ENCODE measurements at places on chromosomes 12 and 14.
A peak's percentile ranks its signal among the peaks of the same experiment; 100 is the strongest.

DNA sequence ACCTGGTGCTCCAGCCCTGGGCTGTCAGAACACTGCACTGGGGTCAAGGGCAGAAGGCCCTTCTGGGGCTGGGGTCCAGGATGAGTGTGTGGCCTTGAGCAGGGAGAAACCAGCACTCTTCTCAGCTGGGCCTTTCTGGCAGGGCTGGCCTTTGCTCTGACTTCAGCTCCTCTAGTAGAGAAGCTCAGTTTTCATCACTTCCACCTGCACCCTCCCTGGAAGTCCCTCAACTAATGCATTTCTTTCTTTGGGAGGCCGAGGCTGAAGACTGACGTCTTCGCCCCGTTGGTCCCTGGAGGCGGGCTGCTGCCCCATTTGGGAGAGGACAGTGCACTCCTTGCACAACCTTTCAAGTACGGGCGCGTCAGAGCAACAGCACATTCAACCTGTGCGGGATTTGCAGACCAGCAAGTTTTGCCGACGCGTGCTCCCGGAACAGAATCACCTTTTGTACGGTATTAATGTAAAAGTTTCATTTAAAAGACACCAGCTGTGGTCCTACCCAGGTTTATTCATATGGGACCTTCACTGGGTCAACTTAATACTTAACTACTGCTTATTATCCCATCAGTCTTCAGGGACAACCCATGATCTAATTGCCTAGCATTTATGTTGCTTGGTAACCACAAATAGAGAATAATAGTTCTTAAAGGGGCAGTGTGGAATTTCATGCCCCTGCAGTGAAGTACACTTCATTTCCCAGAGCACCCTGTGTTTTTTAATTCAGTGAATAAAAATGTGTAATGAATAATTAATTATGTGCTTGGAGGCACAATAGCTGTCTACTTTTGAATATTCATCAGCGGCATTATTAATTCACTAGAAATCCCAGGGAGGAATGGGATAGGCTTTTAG, 134.8 kb upstream of the VRK1 start:
- DNase-seq: no peak

DNA sequence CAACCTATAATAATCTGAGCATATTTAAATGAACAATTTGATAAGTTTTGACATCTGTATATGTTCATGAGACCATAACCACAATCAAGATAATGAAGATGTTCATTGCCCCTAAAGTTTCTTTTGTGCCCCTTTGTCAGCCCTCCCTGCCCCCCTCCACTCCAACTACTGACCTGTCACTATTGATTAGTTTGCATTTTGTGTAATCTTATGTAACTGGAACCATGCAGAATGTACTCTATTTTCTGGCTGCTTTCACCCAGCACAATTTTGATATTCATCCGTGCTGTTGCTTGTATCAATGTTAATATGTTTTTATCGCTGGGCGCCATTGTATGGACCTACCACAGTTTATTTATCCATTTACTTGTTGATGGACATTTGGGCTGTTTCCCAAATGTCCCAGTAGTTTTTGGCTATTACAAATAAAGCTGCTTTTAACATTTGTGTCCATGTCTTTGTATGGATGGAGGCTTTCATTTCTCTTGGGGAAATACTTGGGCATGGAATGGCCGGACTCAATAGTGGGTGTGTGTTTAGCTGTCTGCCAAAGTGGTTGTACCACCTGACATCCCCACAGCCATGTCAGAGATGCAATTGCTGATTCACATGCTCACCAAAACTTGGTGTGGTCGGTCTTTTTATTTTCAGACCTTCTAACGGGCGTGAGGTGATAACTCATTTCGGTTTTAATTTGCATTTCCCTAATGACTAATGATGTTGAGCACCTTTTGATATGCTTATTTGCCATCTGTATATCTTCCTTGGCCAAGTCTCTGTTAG, 38.9 kb downstream of the EML1 start:
- no peak for DNase-seq

DNA sequence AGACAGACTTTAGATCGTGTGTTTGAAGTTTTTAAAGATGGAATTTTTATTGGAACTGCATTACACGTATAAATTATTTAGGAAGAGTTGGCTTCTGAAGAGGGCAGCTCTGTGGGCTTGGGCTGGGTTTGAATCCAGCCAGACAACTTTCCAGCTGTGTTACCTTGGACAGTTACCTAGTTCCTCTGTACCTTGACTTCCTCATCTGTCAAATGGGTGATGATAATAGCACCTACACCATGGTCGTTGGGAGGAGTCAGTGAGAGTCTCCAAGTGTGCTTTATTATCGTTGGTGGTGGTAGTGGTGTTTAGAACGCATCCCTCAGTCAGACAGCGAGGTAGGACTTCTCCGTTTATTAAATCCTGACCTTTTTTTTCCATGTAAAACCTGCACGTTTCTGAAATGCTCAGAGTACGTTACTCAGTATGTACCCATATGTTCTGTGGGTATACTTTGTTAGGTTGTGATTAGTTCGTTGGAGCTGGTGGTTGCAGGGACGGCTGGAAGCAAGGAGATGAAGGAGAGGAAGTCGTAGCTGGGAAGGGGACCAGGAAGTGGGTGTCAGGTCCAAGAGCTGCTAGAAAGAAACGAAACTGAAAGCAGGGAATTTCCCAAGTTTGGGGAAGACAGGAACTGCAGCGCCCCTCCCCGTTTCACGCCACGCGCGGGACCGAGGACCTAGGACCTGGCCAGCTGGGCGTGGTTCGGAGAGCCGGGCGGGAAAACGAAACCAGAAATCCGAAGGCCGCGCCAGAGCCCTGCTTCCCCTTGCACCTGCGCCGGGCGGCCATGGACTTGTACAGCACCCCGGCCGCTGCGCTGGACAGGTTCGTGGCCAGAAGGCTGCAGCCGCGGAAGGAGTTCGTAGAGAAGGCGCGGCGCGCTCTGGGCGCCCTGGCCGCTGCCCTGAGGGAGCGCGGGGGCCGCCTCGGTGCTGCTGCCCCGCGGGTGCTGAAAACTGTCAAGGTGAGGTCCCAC, at the start of gene OAS3:
Gene OAS3 (plus strand): TSS at position 734 of the 979 bp plus-strand sequence. CDS start 57 bp downstream, at position 791.
- DNase-seq: peak; percentile 90

GRCh38 chr14:71071042-71071441, 163.8 kb downstream of the PCNX1 start:
- no peak for DNase-seq

GRCh38 chr14:61934385-61934784, 172.2 kb downstream of the SNAPC1 start:
- DNase-seq: no peak

DNA sequence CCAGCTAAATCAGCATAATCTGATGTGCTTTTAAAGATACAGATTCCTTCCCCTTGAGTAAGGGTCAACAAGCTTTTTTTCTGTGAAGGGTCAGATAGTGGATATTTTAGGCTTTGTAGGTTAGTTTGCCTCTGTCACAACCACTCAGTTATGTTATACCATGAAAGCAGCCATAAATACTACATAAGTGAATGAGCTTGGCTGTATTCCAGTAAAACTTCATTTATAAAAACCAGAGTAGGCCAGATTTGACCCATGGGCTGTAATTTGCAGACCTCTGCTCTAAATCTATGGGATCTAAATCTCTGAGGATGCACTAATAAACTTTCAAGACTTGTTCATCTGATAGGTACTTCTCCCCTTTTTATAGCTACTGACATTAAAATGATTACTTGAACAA, 47.7 kb downstream of the LEMD3 start:
- DNase-seq: no peak

DNA sequence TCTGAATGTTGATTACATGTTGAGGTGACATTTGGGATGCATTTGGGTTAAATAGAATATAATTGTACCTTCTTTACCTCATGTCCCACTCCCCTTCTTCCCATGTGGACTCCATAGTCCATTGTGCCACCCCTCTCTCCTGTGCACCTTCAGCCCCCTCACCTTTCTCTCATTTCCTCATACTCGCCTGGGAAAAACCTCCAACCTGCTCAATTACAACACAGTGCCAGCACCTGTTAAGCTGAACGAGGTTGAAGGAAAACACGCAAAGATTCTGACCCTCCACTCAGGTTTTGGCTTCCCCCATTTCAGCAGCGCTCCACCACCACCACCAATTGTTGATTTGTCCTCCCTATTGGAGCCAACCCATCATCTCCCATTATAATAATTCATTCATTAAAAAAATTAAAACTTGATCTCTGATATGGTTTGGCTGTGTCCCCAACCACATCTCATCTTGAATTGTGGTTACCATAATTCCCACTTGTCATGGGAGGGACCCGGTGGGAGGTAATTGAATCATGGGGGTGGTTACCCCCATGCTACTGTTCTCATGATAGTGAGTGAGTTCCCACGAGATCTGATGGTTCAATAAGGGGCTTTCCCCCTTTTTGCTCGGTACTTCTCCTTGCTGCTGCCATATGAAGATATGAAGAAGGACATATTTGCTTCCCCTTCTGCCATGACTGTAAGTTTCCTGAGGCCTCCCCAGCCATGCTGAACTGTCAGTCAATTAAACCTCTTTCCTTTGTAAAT, 33.7 kb upstream of the PPP2R5C start:
- no peak for DNase-seq

GRCh38 chr12:16043480-16043879, 132.3 kb downstream of the DERA start:
- DNase-seq: no peak

GRCh38 chr14:50560931-50561285, 963 bp downstream of the ATL1 start:
- peak; percentile 94 for DNase-seq

- no peak for DNase-seq
These were observed 9.7 kb downstream of the TOX4 start for GRCh38 chr14:21486640-21487087.

DNA sequence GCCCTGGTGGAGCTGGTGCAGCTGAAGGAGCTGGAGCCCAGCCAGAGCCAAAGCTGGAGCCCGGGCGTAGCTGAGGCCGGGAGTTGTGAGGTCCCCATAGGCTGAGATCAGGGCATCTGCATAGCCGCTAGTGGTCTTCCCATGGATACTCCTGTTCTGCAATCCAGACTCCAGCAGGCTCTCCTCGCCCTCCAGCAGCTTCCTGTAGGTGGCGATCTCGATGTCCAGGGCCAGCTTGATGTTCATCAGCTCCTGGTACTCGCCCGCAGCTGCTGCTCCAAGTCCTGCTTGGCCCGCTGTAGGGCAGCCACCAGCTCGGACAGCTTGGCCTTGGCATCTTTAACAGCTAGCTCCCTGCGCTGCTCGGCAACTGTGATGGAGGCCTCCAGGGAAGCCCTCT, 966.1 kb downstream of the FSCB start:
- no peak for DNase-seq

- DNase-seq: no peak
These were observed 325.7 kb upstream of the RGS6 start for GRCh38 chr14:71606575-71606974.

DNA sequence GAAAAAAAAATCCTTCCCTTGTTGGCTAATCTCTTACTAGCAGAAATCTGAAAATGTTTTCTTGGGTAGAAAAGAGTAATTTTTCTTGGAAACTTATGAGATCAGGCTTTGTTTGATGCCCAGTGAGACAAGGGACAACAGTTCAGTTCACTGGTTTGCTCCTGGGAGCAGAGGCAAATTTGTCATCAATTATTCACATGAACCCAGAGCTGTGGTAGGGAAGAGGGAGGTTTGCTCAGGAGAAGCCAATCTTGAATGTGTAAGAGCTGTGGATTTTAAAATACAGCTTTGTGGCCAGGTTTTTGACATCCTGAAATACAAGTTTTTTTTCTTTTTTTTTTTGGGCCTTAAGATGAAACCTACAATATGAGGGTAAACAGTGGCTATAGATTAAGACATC, 426.6 kb downstream of the ATP23 start:
- DNase-seq: no peak

DNA sequence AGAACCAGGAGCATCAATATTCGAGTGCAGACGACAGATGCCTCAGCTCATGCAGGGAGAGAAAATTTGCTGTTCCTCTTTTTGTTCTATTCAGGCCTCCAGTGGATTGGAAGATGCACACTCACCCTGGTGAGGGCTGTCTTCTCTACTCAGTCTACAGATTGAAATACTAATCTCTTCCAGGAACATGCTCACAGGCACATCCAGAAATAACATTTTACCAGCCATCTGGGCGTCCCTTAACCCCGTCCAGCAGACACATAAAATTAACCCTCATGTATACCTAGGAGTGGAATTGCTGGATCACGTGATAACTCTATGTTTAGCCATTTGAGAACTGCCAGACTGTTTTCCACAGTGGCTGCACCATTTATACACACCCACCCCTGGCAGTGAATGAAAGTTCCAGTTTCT, 4.5 kb upstream of the OAS2 start:
- no peak for DNase-seq

DNA sequence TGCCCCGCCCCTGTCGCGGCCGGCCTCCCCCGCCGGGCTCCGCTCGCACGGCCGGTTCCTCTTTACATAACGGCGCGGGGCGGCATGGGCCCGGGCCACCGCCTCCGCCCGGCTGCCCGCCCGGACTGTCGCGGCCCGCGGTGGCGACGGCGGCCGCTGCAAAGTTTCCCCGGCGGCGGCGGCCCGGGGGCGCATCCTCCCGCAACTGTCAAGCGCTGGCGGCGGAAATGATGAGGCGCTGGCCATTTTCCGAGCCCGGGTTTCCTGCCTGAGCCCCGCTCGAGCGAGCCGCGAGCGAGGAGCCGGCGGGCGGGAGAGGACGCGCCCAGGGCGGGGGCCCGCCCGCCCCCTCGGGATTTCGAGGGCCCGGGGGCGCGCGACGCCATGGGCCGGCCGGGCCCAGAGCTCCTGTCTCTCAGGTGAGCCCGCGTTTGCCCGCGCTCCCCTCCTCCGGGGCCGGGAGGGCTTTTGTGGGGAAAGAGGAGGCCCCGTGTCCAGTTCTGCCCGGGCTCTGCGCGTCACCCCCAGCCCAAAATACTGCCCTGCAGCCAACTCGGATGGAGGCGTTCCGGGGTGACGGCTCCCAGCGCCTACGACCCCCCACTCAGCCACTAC, at the start of gene SH2B3:
Gene SH2B3 (plus strand): TSS at position 65 of the 615 bp plus-strand sequence. CDS start 12,223 bp downstream, outside the sequence.
- DNase-seq: no peak

DNA sequence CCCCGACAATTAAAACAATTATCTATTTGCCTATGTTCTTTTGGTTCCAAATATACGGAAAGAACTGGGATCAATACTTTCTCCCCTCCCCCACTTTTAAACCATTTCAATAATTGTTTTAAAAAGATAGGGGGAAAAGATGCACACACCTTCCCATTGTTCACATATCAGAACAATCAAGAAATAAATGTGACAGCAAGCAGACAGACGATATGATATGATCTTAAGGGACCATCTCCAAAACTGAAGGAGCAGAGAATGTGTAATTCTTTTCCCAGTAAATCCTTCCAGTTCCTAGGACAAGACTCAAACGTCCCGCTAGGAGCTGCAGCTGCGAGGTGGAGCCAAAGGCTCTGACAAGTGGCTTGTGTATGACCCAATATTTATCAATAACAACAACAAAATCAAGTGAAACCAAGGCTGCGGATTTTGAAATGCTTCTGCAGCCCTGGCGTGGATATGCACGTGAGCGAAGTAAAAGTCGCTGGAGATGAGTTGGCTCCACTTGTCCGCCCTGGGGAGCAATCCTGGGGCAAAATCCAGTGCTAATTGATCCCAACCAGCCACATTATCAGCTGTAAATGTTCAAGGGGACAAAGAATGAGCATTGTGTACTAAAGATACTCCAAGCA, 8.2 kb upstream of the FOXG1 start:
- DNase-seq: no peak

GRCh38 chr14:84492685-84493084, 1037.3 kb upstream of the FLRT2 start:
- no peak for DNase-seq

Data from ascending aorta (tissue), 2 donors.